ENCODE measurements at places on chromosomes 7 and 10. TPM values are rescaled to one million over a fixed set of nuclear protein-coding genes. Genes with fewer than 3 reads are reported as not detected.

Gene SPDYE16
- not detected for total RNA-seq

Gene HACD1
- 64.0 TPM for total RNA-seq

Gene HOXA6
- 3.2 TPM for total RNA-seq

Gene LRRC4
- 0.32 TPM for total RNA-seq

Gene PITX3
- not detected for total RNA-seq

Gene LRGUK
- 0.13 TPM for total RNA-seq

Gene CDHR3
- 2.6 TPM for total RNA-seq

Gene RPEL1
- total RNA-seq, result not detected

Gene IFIT5
- 25.9 TPM for total RNA-seq

Gene CUBN
- 0.65 TPM for total RNA-seq

Gene PNLIP
- total RNA-seq, result not detected

Gene XRCC2
- total RNA-seq, result 1.1 TPM

Gene GIMAP7
- not detected for total RNA-seq

Gene ADCY1
- total RNA-seq, result not detected

Gene GRID2IP
- not detected for total RNA-seq

Data from GM23248 (cell line).